Choroid plexus epithelial cell (primary cell): ENCODE measurements at places on chromosomes 12 and 14.

DNA sequence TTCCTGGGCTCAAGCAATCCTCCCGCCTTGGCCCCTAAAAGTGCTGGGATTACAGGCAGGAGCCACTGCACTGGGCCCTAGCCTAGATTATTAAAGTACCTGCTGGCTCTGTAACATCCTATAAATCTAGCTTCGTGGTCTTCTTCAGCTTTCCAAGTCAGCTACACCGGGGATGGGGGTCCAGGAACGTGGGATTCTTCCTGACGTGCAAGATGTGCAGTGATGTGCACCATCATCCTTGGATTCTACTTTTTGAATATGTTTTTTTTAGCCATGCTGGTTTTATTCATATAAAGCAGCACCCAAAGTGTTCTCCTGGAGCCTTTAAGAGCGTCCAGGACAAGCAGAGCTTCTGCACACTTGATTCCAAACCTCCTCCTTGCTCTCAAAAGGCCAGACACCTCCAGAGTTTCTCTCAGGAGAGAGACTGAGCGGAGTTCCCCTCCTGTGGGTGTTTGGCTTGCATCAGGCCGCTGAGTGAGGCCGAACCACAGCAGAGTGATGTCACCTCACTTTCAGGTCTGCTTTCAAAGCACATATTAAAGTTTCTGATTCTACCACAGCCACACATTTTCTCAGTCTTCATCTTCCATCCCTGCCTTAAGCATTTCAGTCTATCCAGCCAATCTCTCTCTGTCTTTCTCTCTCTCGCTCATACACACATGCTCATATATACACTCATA is 33.4 kb downstream of the VCPKMT start:
- DNase-seq, result peak; percentile 70

GRCh38 chr14:68566075-68566474 is 226.8 kb downstream of the ZFP36L1 start:
- no peak for DNase-seq

DNA sequence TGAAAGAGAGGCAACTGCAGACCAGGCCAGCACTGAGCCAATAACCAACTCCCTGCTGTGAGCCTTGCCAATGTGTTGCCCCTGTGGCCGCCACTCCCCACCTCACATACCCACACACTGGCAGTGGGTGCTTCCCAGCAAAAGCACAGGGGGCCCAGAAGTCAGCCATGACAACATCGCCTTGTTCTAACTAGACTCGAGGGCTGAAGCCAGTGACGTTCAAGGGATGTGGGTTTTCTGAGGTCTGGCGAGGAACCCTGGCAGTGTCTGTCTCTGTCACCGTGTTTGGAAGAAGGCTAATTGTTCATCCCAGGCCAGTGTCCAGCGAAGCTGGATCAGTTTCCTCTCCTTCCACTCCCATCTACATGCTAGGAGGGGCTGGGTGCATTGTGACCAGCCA is 311.8 kb upstream of the AMIGO2 start:
- DNase-seq, result no peak

GRCh38 chr14:31269634-31270195 is 62.1 kb upstream of the HECTD1 start:
- DNase-seq, result peak; percentile 50

GRCh38 chr12:54261815-54262402 is 18.0 kb downstream of the CBX5 start:
- DNase-seq, result peak; percentile 77

DNA sequence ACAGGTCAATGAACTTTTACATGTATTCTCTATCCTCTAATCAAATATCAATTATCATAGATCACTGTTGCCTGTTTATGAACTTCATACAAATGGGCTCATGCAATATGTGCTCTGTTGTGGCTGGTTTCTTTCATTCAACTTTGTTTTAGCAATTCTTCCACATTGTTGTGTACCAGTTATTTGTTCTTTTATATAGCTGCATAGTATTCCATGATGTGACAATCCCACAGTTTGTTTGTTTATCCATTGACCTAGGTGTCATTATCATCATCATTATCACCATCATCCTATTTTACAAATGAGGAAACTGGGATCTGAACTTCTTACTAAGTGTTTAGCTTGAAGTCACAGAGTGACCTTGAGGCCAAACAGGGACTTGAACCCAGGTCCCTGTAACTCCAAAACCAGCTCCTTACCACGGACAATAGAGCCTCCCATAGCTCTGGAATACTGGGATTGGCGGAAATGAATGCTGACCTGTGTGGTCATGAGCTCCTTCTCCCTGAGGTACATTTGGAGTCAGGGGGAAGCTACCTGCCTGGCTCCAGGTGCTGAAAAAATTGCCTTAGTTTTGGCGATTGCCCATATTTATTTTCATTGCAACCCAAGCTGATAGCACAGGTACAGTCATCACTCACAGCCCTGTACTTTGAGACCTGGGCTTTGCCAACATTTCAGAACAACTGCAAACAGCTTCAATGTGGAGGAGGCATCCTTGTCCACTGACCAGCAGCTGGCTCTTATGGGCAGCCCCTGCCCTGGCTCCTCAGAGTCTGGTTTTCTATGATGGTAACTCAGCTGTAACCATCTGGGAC is 9.2 kb downstream of the ZFP36L1 start:
- no peak for DNase-seq

GRCh38 chr14:57847096-57847495 is 18.8 kb downstream of the SLC35F4 start:
- DNase-seq, result no peak

DNA sequence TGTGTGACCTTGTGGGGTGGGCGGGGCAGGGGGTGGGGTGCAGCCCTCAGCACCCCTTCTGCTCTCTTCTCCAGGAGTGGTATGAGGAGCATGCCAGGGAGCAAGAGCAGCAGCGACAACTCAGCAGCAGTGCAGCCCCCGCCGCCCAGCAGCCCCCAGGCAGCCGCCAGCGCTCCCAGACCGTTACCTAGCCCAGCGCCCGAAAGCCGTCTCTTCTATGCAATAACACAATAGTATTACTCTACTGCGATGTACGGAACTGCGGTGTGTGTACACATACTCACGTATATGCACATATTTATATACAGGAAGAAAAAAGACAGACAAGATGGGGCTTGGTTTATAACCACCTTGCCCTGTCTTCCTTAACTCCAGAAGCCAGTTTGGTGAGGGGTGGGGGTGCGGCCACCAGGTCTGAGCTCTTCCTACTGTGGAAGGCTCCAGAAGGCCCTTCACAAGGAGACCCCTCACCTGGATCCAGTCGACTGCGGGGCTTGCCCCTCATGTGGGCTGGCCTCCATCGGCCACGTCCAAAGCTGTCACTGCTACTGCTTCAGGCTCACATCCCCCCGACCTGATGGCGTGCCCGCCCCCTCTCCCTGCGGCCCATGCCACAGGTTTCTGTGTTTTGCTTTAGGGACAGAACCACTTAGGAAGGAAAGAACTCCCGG is 38.9 kb downstream of the SLC8B1 start:
- DNase-seq, result no peak

- DNase-seq, result peak; percentile 21
Measured at GRCh38 chr12:115426732-115427131, 742.8 kb upstream of the TBX3 start.

DNA sequence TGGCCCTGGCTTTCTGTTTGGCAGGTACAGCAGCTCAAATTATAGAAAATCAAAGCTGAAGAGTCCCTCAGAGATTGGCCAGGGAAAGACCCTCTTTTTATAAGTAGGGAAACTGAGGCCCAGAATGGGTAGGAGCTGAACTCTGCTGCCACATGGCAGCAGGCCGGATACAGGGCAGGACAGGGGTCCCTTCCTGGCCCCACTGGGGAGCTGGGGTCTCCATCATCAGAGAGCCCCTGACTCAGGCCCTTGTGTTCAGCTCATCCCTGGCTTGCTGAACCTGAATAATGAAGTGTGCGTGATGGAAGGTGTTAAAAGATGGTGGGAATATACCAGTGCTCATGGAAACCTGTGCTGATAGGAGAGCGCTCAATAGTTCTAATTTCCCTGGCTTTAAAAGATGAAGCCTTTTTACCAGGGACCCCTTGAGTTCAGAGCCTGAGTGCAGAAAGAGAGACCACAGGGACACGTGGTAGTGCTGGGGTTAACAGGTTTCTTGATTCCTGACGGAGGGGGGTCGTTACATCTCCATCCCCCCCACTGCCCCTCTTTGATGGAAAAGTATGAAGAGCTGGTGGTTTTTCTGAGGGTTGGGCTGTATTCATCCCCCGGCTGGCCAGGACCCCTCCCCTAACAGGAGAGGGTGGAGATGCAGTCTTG is 4.4 kb downstream of the DLK1 start:
- DNase-seq, result no peak

DNA sequence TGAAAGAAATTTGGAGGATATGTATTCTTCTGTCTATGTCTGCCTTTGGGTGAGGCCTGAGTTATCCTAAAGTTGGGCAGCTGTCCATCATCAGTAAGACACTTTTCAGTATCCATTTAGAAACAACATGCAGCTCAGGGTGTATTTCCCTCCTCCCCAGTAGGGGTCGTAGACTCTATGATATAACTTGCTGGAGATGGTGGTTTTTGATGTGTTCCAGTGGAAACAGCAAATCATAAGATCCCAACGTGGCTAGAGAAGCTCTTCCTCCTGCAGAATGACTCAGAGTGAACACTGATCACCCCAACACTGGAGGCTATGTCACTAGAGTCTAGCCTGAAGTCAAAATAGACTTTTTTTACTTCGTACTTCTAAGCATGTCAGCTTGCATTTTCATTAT is 331.6 kb upstream of the STXBP6 start:
- no peak for DNase-seq

DNA sequence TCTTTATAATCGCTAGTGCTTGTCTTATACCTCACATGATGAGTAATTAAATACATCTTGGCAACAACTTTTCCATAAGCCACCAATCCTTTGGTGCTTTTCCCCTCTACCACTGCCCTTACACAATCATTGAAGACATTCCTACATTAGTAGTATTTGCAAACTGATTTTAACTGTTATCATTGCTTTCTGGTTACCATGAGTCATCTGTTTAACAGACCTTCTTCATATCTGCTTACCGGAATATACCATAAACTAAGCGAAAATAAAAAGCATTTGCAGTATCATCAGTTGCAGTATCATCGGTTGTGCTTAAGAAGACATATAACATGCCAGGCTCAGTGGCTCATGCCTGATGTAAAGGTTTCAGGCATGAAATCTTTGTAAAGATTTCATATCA is 54.8 kb upstream of the PLEKHA5 start:
- DNase-seq, result peak; percentile 41

- no peak for DNase-seq
Measured at GRCh38 chr12:111424189-111424792, 18.6 kb downstream of the SH2B3 start.

DNA sequence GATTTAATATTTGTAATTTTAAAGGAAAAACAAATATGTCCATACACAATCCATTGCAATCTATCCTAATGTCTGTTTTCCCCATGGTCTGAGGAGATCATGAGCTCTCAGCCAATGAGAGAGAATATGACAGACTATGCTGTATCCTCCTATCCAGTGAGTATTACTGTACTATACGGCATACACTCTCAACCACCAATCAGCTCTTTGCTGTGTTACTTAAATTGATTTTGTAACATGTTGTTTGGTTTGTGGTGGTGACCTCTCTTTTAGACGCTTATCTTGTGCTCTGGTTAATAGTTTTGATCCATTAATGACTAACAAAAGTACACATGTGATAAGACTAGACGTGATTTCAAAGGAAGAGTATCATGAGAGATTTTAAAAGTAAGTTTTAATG is 231.5 kb upstream of the FOXN3 start:
- no peak for DNase-seq

DNA sequence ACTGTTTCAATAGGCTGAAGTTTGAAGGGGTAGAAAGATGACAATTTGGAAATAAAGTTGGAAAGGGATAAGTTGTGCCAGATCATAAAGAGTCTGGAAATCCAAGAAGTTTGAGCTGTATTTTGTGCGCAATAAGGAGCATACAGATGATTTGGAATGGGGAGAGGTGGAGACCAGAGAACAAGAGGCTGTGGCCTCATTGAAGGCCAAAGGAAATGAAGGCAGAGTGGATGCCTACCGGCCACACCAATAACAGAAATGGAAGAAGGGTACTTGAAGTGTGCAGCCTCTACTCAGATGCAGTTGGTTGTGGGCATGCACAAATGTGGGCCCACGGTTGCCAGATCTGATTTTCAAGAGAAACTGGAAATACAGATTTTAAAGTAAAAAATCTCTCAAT is 2.4 kb downstream of the IFT81 start:
- no peak for DNase-seq

DNA sequence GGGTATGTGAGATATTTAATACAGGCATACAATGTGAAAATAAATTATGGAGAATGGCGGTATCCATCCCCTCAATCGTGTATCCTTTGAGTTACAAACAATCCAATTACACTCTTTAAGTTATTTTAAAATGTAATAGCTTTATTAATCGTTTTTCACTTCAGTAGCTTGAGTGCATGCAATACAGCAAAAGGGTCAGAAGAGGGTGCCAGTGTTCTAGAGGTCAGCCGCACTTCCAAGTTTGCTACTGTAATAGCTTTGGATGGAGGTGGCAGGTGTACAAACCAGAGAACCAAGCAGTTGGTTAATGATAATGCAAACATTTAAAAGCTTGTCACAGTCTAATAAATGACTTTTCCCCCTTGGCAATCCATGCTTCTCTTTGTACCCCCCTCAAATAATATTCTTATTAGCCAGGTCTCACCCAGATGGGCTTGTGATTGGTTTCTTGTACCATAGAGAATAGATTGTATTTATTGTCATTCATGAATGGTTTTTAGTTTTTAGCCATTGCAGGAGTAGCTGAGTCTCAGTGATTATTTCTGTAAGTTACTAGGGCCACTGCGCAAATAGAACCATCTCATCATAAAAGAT is 127.0 kb downstream of the ERC1 start:
- DNase-seq, result peak; percentile 89
